Jurkat, Clone E6-1 (cell line): ENCODE measurements at places on chromosomes 1 and 21.

DNA sequence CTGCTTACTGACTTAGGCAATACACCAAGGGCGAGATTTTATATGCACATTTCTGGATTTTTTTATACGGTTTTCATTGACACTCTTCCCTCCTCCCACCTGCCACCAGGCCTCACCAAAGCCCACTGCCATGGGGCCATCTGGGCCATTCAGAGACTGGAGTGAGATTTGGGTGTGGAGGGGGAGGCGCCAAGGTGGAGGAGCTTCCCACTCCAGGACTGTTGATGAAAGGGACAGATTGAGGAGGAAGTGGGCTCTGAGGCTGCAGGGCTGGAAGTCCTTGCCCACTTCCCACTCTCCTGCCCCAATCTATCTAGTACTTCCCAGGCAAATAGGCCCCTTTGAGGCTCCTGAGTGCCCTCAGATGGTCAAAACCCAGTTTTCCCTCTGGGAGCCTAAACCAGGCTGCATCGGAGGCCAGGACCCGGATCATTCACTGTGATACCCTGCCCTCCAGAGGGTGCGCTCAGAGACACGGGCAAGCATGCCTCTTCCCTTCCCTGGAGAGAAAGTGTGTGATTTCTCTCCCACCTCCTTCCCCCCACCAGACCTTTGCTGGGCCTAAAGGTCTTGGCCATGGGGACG lies 57.9 kb downstream of the LACTBL1 start:
- DNase-seq = no peak

DNA sequence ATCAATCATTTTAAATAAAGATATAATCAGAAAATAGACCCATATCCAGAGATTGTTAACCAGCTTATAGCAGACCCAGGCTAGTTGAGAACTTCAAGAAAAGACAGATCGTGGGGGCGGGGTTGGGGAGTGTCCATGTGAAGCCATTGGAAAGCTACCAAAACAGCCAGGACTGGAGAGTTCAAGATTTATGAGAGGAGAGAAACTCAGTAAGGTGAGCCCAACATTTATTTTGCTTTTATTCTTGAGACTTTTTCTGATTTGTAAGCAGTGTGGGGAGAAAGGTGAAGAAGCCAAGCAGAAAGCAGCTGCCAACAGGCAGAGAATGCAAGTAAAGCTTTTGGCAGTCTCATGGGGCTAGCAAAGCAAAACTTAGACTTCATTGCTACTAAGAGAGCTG lies 179.9 kb downstream of the VPS13D start:
- DNase-seq = no peak

DNA sequence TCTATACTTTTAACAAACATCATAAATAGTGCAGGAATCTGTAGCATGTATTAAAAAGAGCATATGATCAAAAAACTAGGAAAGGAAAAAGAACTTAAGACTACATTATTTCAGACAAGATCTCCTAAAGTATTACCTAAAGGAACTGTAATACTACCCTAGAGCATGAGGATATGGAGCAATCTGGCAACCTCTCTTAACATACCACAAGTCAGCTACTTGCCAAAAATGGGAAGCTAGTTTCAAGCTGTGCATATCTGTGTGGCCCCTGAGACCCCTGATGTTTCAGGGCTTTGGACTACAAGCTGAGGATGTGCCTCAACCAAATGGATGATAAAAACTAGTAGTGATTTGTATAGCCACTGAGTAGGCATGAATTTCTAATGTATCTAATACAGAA lies 525.6 kb downstream of the PTBP2 start:
- DNase-seq = no peak

- DNase-seq = no peak
Observed at GRCh38 chr1:2528016-2528415, 1.6 kb upstream of the PANK4 start.

GRCh38 chr1:15323989-15324868 lies 77.2 kb downstream of the FHAD1 start:
- DNase-seq = no peak

GRCh38 chr1:156492591-156493080 lies 7.9 kb downstream of the MEF2D start:
- DNase-seq = no peak

DNA sequence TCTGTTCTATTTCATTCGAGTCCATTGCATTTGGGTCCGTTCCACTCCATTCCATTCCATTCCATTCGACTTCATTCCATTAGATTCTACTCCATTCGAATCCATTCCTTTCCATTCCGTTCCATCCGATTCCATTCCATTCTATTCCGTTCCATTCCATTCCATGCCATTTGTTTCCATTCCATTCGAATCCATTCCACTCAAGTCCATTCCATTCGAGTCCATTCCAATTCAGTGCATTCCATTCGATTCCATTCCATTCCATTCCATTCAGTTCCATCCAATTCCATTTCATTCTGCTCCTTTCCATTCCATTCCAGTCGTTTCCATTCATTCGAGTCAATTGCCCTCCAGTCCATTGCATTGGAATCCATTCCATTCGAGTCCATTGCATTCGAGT lies 2603.7 kb upstream of the TPTE start:
- DNase-seq = no peak

DNA sequence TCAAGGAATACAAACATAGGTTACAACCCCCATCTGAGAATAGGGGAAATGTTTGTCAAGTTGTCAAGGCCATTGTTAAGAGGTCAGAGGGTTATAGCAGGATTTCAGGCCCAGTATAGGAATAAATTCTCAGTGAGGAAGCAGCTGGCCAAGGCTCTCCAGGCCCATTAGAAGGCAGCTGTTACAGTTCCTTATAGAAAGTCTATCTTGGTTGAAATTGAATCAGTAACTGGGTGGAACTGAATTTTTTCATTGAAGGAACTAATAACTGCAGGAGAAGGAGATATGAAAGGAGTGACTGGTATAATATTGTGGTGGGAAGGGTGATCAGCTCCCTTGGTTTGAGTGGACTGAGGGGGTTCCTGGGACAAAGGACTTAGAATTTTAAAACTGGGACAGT lies 134.1 kb downstream of the CYYR1 start:
- DNase-seq = no peak

DNA sequence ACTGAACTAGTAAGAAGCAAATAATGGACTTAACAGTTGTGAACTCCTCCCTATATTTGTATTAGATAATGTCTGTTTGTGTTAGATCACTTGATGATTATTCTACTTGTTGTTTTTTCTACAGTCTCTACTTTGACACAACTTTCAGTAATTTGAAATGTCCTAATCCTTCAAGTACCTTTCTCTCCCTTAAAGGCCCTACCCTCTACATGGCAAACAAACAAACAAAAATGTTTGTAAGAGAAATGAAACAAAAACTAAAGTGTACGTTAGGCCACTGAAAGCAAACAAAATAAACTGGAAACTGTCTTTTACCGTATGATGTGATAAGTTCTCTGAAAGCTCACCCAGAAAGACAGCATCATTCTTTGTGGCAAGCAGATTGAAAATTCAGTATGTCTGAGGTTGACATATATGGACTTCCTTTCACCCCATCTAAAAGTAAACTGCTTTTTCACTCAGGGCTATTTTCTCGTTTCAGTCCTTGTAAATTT lies 255.9 kb upstream of the SNX7 start:
- DNase-seq = peak; percentile 46

DNA sequence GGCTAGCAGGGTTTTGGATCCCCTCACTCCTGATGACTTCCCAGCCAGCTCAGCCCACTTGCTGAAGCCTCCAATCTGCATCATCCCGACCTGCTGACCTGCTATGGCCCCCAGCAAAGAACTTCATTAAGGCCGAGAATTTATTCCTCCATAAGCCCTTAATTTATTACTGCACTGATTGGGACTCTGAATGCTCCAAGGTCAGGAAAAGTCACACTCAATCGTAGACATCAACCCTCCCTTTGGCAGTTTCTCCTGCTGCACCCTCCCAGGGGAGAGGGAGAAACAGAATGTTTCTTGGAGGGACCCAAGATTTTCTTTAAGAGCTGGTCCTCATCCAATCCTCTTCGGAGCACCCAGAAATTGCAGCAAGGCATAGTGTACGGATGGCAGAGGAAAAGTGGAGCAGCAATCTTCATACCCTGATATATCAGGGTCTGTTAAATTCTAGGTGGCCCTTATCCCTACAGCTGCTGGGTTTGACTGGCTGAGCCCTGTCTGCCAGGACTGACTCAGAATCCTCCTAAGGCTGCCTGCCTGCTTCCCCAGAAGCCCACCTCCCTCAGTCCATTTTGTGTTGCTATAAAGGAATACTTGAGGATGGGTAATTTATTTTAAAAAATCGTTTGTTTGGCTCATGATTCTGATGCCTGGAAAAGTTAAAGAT lies 62.2 kb downstream of the DMAP1 start:
- DNase-seq = no peak

DNA sequence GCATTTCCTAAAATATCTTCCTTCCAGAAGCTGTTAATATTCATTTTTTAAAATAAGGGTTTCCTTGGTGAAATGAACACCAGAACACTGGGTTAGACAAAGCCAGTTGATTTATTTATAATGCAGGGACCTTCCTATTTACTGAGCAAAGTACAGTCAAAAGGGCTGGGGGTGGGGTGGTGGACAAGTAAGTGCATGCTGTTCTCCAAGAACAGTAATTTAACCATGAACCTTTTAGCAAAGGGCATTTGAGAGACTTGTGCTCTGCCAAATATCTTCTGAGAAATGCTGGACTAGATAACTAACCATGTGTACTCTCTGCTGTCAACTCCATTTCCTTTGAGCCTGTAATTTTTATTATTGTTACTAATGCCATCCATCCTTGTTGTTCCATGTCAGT lies 100.2 kb downstream of the OMA1 start:
- DNase-seq = no peak

GRCh38 chr1:201307760-201308499 lies 24.6 kb downstream of the PKP1 start:
- no peak for DNase-seq

- DNase-seq = peak; percentile 70
Observed at GRCh38 chr1:30749691-30750583, 7.6 kb downstream of the LAPTM5 start.

DNA sequence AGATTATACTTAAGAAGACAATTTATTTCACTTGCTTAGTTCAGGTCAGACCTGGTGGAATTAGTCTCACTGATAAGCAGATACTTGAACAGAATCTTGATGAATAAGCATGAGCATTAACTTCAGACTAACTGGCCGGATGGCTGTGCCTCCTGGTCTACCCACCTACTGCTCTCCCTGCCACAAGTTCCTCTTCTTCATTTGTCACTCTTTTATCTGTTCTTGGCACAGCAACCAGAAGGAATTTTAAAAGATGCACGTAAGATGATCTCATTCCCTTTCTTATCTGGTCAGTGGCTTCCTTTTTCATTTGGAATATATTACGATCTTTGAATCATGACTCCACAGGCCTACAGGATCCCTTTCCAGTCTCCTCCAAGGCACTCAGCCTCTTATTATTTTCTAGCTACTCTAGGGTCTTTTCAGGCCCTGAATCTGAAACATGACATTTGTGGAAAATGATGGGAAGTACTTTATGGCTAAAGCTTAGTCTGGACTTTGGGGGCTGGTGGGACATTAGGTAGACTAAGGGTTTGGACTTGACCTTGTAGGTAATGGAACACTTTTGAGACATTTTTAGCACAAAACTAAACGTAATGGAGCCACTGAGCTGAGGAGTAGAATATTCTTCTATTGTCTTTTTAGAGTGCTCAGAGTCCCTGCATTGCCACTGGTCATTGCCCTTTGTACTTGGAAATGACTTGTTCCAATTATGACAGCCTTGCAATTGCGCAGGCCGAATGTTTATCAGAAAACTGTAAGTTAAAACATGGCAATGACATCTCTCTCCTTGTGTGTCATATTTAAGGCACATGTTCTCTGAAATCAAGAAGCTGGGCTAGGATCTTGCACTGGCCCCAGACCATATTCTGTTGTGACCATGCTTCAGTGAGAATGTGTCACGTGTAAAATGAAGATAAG lies 16.0 kb downstream of the ST6GALNAC3 start:
- DNase-seq = no peak

- no peak for DNase-seq
Observed at GRCh38 chr1:14140831-14141401, 440.9 kb downstream of the PRDM2 start.

DNA sequence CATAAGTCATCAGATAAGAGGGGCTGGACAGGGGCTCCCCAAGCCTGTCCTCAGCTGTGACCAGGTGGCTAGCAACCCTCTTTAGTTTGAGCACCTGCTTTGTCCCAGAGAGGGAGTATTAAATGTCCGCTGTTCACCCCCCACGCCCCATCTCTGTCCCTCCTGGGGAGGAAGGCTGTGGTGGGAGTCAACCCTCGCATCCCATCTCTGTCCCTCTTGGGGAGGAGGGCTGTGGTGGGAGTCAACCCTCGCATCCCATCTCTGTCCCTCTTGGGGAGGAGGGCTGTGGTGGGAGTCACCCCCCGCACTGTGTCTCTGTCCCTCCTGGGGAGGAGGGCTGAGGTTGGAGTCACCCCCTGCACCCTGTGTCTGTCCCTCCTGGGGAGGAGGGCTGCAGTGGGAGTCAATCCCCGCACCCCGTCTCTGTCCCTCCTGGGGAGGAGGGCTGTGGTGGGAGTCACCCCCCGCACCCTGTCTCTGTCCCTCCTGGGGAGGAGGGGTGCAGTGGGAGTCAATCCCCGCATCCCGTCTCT lies 72.6 kb upstream of the ABCG1 start:
- DNase-seq = no peak

GRCh38 chr1:91701472-91701869 lies 184.5 kb downstream of the TGFBR3 start:
- DNase-seq = no peak

GRCh38 chr1:85327759-85328158 lies 51.3 kb upstream of the BCL10 start:
- DNase-seq = no peak

- DNase-seq = no peak
Observed at GRCh38 chr1:34270181-34270580, 93.5 kb downstream of the C1orf94 start.

DNA sequence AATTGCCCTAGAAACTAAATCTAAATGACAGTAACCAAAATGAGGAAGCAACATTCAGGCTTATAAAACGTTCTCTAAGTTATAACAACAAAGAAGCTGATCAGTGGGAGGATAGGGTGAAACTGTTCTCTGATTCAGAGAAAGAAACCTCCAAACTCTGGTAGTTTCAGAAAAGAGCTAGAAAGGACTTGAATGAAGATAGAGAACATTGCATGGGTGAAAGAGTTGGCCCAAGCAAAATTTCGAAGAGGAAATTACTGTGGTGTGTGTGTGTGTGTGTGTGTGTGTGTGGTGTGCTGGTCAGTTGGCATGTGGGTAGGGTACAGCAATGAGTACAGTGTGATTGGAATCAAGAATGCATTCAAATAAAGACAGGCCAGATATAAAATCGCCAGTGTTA lies 16.5 kb upstream of the SPAG17 start:
- DNase-seq = no peak

GRCh38 chr1:23807453-23807852 lies 6.9 kb upstream of the GALE start:
- no peak for DNase-seq

DNA sequence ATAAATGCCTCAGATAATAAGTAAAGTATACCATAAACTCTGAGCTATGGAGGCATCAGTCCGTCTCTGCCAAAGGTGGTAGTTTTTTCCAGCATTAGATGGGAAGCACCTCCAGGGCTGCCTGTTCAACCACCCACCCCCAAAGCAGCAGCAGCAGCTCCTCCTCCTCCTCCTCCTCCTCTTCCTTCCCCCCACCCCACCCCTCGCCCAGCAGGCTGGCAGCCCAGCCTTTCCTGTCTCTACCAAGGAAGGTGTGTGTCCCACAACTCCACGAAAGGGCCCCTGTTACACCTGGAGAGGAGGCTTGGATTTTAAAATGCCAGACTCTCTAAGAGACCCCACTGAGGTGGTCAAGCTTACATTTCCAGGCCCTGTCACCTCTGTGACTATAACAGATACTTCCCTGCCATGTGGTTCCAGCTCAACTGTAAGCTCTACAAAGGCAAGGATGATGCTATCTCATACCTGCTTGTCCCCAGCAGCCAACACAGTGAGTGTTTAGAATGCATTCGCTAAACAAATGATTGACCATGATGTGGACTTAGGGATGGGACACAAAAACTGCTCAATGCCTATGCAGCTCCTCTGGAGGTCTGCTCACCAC lies 76.7 kb downstream of the GFI1 start:
- peak; percentile 45 for DNase-seq
